ENCODE measurements at places on chromosomes 7 and 10.

- DNase-seq, result peak; percentile 40
Observed at GRCh38 chr7:134315679-134316538, 821 bp downstream of the SLC35B4 start.

DNA sequence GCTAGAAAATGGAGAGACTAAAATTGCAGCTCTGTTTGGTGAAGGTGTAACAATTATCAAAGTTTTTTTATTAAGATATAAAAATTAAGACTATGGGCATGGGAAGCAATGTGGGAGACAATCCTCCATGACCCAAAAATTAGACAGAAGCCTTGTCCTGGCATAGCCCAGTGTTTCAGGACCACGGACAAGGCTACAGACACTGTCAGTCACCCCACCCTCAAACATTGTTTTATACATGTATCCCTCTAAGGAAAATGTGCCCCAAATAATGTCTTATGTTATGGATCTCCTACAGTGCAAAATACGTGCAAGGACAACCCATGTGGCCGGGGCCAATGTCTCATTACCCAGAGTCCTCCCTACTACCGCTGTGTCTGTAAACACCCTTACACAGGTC lies 24.0 kb downstream of the HABP2 start:
- DNase-seq, result peak; percentile 38

GRCh38 chr7:49580761-49581160 lies 192.7 kb upstream of the VWC2 start:
- DNase-seq, result no peak

DNA sequence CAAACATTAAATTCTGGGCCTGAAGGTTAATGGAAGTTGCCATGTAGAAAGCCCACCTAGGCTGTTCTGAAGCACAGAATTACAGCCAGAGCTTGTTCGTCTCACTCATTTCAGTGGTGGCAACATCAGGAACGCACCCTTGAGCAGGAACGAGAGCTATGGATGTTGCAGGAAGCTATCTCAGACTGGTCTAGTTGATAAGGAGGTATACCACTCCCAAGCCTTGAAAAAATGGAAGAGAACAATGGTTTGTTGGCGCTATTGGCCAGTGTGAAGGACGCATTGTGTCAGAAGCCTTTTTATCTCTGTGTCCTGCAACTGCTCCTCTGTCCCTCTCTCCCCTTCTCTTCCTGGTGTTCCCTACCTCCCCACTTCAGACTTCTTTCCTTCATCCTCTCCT lies 60.9 kb upstream of the RAPGEF5 start:
- DNase-seq, result no peak

DNA sequence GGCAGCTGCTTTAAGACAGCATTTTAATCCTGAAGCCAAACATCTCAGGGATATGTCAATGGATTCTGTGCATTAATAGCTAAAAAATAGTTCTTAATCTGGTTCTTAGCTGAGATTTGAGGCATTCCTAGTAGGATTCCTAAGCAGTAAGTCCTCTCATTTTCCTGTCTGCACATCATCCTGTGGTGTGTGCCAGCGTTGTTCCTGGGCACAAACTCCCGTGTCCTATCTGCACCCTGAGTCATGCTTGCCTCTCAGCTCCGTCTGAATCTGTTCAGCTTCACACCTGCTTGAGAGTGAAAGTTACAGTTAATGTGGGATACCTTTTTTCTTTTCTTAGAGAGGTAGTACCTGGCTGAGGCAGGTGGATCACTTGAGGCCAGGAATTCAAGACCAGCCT lies 19.5 kb downstream of the BAG3 start:
- no peak for DNase-seq

DNA sequence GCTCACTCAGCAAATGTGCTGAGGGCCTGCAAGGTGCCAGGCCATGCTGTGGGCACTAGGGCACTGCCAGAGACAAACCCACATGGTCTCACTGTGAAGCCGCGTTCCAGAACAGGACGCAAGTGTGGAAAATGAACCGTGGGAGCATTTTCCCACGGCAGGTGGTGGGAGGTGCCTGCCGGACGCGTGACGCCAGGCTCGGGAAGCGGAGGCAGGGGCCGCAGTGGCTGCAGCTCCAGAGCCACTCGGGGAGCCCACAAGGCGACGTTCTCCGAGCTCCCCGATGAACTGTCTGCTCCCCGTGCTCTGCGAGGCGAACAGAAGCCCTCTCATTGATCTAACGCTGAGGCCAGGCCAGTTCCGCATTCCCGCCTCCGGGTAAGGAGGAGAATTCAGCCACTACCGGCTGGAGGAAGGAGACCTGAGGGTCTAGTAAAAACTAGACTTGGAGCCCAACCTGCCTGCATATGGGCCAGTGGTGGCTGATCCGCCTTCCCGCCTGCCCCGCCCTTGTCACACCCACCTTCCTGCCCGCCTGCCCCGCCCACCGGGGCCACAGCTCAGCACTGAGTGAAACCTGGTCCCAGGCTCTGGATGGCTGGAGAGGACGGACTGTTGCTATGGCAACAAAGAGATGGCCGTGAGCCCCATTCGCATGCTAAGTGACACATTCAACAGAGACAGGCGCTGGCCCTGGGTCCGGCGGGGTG lies 13.1 kb downstream of the ADGRA1 start:
- DNase-seq, result peak; percentile 96

DNA sequence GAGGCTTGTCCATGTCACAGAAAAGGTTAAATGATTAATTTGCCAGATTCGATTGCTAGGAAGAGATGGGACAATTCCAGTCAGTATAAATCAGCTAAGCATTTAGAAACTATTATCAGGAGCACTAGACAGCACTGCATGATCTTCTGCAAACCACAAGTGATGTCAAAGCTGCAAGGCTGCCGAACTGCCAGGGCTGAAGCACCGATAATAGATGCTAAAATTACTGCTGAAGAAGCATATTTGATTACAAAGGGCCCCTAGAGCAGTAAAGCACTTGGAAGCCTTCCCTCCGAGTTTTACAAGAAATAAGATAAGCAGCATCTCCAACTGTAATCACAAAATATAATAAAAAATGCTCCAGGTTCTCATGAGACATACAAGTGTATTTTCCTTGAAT lies 40.6 kb downstream of the RNLS start:
- DNase-seq, result no peak

DNA sequence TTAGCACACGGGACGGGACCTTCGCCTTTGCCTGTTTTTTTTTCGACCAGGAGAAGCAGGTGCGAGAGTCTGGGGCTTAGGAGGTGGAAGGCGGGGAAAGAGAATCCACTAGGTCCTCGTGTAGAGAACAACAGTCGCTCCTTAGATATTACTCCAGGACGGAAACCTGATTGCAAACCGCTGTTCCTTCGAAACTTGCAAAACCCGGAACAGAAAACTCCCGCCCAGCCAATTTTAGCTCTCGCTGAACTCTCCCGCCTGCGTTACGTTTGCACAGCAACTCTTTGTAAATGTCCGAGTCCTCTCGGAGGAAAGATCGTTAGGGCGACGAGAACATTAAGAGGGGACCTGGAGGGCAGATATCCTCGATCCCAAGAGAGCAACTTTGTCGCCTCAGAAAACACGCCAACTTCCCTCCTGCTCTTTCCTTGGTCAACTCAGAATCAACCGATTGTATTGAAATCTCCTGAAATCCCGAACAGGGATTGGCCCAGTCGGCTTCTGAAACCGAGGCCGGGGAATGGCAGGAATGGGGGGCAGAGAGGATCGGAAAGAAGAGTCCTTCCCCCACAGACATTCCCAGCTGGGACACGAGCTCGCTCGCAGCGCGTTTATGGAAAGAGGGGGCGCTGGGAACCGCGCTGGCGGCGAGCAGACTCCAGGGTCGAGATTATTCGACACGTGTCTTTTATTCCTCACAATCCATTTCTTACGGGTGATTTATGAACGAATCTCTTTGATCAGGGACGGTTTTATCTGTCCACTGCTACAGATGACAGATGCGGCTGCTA lies 9.9 kb downstream of the TWIST1 start:
- peak; percentile 50 for DNase-seq

GRCh38 chr7:142880876-142881505 lies 4.6 kb downstream of the TRPV6 start:
- peak; percentile 72 for DNase-seq

GRCh38 chr10:48206482-48207250 lies 67.8 kb downstream of the FRMPD2 start:
- no peak for DNase-seq

DNA sequence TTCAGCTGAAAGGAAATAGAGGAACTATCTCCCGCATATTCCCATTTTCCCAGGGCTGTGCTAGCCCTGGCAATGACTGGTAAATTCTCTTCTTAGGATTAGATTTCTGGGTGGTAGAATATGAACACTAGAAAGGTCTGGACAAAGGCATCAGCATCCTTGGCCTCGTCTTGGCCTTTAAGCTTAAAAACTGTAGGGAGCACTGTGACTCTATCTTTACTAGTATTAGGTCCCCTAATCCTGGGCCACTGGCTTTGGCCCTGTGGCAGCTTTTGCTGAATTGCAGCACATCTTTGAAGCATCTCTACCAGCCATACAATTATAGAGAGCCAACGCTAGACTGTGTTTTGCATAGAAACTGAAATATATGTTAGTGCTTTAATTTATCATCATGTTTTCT lies 41.5 kb upstream of the EBLN1 start:
- DNase-seq, result no peak

- no peak for DNase-seq
Observed at GRCh38 chr10:116766837-116767634, 24.7 kb upstream of the HSPA12A start.

DNA sequence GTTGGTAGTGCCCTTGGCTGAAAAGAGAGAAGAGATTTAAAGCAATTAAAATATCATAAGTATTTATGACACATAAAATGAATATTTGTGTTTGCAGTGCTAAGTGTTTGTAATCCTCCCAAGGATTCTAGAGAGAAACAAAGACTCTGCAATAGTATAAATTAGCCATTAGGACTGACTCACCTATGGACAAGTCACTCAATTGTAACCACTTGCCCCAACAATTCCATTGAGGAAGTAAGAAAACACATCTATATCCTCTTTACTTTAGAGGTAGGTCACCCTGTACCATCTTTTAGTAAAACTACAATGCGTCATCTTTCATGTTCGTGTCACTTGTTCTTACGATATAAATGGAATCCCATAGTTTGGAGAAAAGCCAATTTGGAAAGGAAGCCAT lies 85.7 kb upstream of the INHBA start:
- no peak for DNase-seq

DNA sequence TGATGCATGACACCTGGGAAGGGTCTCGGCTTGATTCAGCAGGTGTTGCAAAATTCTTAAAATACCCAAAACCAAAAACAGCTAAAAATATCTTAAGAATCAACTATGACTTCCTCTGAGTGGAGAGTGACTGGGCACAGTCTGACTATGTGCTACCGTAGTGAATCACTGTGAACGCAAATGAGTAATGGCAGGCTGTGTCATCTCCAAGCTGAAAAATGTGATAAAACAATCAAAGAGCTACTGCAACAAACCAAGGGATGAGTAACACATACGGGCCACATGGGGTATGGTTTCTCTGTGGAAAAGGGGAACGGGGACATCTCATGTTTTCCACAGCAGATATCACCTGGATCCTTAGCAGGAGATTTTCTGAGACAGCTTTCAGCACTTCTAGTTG lies 127.5 kb downstream of the ABCA13 start:
- DNase-seq, result no peak

DNA sequence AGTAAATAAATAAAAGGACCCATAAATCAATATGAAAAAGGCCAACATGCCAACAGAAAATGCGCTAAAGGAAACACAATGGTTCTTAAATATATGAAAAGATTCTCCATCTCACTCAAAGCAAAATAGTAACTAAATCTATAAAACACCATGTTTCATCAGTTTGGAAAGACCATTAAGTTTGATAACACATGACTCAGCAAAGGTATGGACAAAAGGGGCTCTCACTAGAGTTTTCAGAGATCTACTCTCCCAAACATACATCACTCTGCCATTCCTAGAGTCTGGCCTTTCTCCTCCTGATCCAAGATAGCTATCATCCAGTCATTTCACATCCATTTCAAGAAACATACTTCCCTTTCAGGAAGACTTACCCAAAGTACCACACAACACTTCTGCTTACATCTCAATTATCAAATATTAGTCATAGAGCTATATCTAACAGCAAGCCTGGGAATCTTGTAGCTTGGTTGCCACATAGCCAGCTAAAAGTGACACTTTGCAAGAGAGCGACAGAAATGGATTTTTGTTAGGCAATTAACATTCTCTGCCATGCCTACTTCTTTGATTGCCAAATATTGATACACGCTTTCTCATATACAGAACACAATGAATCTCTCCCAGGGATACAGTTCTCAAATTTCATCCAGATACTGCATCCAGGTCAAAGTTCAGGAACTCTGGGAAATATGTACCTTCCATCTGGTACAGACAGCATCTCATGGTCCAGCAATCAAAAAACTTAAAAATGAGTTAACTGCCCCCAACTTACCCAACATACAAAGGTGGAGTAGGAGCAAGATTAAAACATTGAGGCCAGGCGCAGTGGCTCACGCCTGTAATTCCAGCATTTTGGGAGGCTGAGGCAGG lies 28.8 kb downstream of the TOMM7 start:
- no peak for DNase-seq

DNA sequence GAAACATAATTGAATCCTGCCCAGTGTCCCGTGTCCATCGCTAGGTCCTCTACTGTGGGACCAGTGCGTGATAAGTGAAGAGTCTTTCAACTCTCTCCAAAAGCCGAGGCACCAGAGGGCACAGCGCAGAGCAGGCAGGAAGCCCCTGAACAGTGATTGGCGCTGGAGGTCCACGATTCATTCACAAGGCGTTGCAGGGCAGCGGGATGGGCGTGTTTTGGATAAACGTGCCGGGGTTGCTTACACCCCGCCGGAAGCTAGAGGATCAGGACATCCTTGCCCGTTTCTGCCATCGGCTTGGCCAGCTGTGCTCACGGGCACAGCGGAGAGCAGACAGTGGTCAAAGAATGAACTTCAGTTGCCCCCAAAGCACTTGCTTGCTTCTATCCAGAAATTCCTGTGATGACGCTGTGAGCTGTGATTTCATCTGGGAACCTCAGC lies 86.0 kb upstream of the PFKP start:
- DNase-seq, result no peak

DNA sequence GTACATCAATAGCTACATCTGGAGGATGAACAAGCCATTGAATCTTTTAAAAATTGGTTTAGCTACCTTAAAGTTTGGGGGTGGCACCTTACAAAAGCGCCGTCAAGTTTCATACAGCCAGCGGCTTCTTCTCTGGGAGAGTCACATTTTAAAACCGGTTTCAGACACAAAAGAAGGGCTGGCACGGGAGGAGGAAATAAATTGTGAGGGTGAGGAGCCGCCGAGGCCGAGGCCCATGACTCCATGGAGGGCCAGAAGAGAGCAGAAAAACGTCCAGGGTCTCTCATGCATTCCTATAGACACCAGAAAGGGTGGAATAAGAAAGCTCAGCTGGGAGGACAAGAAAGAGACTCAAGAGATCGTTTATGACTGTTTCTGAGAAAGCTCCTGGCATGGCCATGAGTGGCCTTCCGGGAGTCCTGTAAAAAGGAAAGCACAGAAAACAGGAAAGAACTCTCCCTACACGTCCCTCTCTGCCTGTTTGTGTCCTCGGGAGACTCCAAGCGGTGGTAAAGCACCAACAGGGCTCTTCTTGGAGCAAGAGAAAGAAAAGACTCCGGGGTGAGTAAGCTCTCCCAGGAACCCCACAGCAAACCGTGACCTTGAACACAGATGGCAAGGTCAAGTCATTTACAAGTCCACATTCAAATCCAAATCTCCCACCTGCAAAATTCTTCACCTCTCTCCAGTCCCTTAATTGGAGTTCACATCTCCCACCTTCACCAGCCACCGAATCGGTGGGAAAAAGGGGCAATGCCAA lies 1.8 kb downstream of the FRAT2 start:
- peak; percentile 34 for DNase-seq

- no peak for DNase-seq
Observed at GRCh38 chr10:46233181-46233580, 53.6 kb upstream of the ANTXRL start.

- DNase-seq, result peak; percentile 14
Observed at GRCh38 chr10:108249940-108250339, 1085.4 kb upstream of the SORCS1 start.

Data from WTC11 (cell line).